ENCODE measurements at places on chromosomes 16 and 17.

GRCh38 chr16:56647641-56648431 is 3.9 kb upstream of the MT1B start:
- no peak for DNase-seq

DNA sequence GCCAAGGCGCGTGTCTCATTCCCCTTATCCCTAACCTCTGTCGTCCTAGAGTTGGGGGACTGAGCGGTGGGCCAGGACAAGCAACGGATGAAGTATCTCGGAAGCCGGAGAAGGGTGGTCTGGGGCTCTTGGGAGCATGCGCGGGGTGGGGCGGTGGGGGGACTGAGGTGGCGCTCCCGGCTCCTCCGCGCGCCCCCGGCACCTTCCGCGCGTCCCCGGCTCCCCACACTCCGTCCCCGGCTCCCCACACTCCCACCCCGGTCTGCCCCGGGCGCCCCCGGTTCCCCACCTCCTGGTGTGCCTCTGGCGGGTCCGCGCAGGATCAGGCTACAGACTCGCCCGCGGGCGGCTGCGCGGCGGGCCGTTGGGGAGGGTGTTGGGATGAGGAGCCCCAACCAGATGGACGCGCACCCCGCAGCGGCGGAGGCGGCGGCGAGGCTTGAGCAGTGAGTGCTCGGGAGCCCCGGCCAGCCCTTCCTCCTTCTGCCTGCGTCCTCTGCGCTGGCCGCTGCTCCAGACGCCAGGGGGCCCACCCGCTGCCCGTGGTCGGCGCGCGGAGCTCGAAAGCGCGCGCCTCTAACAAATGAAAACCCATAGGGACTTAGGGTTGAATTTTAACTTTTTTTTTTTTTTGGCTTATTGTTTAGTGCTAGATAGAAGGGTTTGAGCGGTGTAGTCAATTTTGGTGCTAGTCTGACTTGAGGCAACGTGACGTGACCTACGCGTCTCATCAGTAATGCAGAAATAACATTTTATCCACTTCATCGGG is 5.6 kb upstream of the CRYM start:
- peak; percentile 27 for DNase-seq

GRCh38 chr16:12009922-12010321 is 33.4 kb downstream of the SNX29 start:
- no peak for DNase-seq

DNA sequence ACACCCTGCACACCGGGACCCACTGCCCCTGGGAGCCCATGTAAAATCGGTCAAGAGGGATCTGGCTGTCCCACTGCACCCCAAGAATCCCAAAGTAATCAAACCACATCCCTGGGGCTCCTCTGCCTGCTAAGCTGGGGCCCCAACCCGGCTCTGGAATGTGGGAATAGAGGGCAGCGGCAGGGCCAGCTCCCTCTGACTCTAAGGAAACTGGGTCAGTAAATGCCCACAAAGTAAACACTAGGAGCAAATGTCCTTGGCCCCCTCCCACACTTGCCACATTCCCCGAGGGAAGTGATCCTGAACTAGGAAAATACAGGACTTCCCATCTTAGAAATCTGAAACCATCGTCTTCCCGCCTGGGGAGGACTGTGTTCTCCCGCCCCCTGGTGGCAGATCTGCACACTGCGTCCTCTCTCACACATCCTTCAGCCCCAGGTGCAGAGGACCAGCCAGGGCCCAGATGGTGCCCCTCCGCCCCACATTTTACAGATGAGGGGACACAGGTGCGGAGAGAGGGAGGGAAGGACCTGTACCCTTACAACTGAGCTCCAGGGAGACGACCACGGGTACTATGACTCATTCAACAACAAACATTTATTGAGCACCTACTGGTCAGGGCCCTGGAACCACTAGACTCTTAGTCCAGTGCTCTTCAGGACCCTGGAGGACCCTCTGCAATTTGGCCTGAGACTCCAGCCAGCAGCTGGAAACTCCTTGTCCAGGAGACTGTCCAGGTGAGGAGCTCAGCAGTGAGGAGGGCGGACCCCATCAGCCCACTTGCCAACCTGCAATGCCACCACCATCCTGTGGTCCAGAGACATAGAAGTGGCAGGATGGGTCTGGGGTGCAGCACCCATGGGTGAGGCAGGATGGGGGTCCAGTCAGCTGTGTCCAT is 10.1 kb downstream of the P3H4 start:
- peak; percentile 84 for DNase-seq

GRCh38 chr17:76714336-76714735 is 3.6 kb upstream of the MXRA7 start:
- DNase-seq, result no peak

- DNase-seq, result no peak
These were observed 17.4 kb downstream of the LASP1NB start for GRCh38 chr17:38942696-38943334.

DNA sequence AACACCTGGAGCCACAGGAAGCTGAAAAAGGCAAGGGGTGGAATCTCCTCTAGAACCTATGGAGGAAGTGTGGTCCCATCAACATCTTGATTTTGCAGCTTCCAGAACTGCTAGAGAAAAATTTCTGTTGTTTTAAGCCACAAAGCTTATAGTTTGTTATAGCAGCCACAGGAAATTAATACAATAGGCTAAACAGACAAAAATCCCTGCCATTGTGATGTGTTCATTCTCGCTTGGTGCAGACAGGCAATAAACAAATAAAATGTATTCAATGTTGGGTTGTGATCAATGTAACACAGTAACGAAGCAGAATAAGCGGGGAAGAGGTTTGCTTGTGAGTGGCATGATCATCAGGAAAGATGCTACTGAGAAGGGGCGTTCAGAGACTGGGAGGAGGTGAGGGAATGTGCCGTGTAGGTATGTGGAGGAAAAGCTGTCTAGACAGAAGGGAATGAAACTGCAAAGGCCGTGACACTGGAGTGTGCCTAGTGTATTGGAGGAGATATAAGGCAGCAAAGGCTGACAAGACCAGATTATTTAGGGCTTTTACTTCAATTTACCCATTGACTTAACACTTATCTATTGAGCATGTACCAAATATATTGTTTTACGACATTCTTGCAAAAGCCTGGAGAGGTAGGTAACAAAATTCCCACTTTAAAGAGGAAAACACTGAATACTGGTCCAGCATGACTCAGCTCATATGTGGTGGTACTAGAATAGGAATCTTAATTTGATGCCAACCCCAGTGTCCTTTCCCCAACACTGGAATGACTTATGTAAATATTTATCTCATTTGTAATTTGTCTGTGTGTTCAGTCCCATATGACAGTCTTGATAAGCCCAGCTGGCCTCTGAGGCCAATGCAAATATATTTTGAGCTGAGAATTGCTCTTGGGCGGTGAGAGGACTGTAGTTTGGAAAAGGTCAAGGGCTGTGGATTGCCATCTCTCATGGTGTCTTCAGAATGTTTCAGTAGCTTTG is 375.9 kb downstream of the CDH13 start:
- DNase-seq, result no peak

GRCh38 chr16:51542981-51543815 is 392.1 kb upstream of the SALL1 start:
- DNase-seq, result no peak

GRCh38 chr17:38739305-38739704 is 8.8 kb downstream of the PCGF2 start:
- DNase-seq, result no peak

DNA sequence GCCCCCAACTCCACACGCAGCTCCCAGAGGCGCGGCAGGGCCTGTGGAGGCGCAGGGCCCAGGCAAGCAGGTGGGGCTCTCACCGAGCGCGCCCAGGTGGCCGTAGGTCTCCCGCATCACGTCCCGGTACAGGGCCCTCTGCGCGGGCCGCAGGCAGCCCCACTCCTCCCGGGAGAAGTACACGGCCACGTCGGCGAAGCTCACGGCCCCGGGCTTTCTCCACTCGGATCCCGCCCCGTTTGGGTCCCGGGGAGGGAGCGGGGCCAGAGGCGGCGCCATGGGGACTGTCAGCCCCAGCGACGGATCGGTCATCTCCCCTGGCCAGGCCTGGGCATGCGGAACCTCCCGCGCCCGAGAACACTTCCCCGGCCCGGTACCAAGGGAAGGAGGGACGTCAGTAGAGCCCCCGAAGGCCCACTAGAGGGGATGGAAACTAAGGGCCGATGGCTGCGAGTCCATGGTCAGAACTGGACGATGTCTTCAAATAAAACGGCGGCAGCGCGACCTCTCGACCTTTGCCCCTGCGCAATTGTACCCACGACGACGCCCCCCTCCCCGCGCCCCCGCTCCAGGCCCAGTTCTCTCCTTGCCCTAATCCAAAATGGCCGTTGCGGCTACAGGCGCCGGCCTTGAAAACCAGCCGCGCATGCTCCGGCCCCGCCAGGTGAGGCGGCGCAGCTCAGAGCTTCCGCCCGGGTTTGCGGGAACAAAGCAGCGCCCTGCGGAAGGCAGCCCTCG is at the start of gene ZNF747:
Gene ZNF747, minus strand, starts transcription at position 491 of the 738 bp plus-strand sequence. Its CDS starts 179 bp downstream, at position 312.
- DNase-seq, result peak; percentile 93

DNA sequence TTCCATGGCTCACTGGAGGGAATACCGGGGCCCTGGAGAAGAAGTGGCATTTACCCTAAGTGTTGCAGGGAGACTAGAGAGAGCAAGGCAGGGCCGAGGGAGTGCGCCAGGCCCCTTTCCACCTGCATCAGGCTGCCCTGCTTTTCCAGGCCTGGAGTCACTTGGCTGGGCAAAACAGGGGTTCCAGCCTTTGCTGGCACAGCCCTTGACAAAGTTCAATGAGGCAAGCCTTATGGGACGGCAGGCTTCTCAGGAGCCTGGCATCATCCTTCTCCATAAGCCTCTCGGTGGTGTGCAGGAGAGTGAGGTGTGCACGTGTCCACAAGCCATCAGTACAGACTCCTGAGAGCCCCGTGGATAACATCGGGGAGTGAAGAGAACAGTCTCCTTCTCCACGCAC is 27.1 kb downstream of the CACNA1G start:
- DNase-seq, result no peak

DNA sequence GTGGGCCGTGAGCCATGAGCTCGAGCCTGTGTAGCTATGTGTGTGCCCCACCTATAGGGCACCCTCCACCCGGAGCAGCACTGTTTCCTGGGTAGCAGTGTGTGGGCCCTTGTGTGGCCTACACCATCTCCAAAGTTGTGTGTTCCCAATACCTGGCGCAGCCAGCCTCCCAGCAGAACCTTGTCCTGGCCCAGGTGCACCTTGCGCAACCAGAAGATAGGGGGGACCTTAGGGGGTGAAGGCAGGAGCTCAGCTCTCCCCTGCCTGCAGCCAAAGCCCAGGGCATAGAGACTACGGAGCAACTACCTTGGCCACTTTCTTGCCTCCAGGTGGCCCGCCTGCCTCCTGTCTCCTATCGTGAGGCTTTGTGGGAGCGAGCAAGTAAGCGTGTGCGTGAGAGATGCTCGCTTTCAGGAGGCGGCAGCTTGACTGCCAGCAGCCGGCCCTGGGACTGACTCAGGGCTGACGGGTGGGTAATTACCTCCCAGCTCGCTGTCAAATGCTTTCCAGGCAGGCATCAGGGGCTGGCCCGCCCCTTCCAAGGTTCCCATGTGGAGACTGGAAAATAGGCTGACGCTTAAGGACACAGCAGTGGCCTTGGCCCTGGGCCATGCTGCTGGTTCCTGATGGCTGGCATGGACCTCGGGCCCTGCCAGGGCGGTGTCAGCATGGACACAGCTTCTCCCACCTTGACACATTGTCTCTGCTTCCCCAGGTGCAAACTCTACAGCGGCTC is 19.0 kb downstream of the TRAF7 start:
- no peak for DNase-seq

DNA sequence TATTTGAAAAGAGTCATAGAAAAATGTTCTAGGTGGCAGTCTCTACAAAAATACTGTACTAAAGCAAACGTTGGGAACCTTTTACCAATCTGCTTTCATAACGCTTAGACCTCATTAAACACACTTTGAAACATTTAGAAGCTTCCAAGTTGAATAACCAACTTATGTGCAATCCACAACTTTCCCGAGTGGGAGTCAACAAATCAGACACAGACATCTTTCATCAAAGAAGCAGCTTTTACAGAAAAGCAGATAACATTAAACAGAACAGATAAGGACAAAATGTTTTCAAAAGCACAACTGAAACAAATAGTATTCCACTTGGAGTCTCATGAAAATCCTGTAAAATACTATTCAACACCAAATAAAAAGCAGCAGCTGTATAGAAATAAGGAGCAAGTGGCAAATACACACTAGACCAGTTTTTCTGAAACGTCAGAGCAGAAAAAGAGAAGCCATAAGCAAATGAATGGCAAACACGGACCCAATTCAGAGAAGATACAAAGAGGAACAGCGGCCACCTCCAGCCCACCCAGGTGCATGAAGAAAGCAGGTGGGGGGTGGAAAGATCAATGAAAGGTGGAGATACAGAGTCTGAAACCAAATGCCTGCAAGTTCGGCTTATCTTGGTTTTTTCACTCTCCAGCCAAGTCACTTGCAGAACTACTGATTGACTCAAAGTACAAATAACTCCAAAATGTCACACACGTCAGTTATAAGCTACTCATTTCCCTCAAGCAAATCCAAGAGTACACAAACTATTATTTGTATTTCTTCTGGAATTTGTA is 18.4 kb upstream of the FBF1 start:
- DNase-seq, result no peak

GRCh38 chr17:63688396-63689020 is 11.4 kb downstream of the LIMD2 start:
- no peak for DNase-seq

DNA sequence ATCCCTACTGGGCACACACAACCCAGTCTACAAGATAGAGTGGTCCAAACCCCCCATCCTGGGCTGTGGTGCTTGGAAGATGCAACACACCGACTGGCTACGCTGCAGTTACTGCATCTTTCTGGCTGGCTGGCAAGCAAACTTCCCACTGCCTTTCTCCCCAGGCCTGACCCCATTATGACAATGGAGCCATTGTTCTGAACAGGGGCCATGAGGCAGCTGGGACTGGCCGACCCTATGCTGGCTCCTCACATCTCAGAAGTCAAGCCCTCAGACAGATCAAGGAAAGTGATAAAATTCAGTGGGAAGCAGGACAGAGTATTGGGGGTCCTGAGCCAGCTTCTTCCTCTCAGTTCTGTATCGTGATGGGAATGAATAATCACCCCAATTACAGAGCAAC is 364.1 kb upstream of the ASIC2 start:
- DNase-seq, result no peak

DNA sequence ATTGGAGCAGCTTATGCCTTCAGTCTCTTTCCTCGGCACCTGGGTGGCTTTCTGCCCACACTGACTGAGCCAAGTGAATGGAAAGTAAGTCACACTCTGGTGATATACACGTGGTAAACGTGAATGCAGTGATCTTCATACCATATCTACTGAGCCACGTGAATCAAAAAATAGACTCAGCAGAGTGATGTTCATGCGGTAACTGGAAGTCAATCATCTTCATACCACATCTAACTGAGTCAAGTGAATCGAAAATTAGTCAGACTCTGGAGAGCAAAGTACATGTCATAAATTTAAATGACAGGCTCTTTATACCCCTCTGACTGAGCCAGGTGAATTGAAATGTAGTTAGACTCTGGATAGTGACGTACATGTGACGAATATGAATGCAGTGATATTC is 47.1 kb upstream of the ARL4D start:
- no peak for DNase-seq

GRCh38 chr16:25135254-25135878 is 23.8 kb downstream of the LCMT1 start:
- no peak for DNase-seq

DNA sequence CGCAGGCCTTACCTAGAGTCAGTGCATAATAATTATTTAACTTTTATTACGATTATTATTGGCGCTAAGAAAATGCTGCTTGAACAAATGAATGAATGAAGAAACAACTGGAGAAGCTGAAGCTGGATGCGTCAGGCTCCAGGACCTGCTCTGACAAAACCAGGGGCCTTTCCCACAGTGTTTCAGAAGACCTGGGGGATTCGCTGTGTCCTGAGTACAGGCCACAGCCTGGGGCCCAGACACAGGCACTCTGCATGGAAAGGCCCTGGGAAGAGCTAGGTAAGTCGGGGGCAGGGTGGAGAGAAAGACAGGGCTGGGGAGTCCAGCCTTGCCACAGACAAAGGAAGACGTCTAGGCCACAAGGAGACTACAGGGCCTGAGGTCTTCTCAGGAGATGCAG is 226.1 kb downstream of the ZNF423 start:
- DNase-seq, result no peak
